ENCODE measurements at places on chromosomes 16 and 17.

DNA sequence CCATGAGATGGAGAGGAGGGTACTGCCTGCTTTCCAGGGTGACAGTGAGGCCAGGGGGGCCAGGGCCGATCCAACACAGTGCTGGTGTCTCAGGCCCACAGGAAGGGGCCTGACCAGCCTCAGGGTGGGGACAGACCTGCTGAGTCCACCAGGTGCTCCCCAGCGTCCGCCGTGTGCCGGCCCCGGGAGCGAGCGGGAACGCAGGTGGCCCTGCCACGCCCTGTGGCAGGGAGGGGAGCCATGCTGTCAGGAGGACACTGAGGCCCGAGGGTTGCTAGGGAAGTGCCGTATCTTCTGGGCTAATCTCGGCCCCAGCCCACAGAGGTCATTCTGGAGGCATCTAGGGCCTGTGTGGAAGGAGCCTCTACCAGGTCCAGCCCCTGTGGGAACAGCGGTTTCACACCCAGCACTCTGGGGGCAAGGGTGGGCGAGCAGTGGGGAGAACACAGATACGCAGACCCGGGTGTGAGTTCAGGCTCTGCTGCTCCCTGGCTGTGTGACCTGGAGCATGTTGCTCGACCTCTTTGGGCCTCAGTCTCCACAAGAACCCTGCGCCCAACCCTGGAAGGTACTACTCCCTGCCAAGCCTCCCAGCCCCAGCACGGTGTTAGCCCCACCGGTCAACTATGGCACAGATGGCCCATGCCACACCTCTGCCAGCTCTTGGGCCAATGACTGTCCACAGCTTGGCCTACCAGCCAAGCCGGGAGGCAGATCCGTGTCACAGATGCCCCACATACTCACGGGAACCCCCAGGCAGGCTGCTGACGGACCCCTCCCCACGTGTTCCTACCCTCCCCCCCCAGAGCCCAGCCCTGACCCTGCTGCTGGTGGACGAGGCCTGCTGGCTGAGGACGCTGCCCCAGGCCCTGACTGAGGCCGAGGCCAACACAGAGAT lies 43.9 kb upstream of the ZC3H18 start:
- DNase-seq = no peak

DNA sequence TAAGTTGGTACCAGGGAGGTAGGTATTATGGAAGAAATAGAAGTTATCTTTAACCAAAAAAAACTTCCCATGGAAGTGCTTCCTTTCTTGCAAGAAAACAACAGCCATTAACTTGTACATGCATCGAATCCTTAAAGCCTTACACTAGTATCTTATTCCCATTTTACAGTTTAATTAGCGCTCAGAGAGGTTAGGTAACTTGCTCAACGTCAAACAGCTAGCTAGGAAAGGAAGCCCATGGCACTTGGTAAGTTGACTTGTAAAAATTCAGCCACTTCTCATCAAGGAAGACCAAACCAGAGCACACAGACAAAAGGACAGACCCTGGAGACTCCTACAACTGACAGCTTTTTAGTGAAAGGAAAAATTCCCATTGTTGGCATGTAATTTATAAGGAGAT lies 3.5 kb upstream of the NTAN1 start:
- DNase-seq = no peak

- DNase-seq = no peak
Measured at GRCh38 chr16:87012954-87013938, 303.9 kb downstream of the C16orf95 start.

GRCh38 chr16:89723279-89724250 lies 2.2 kb downstream of the ZNF276 start:
- peak; percentile 62 for DNase-seq

DNA sequence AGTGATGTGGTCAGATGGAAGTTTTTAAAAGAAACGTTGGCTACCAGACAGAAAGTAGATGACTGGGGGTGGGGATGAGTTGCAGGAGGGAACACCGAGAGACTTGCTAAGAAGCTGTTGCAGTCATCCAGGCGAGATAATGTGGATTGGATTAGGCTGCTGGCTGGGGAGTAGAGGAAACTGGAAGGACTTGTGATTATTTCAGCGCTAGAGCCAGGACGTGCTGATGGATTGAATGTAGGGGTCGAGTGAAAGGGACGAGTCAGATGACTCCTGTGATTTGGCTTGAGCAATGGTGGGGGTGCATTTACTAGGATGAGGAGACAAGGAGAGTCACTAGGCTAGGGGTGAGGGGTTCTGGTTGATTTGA lies 88.5 kb downstream of the CLEC16A start:
- DNase-seq = no peak

GRCh38 chr16:11708421-11708820 lies 34.2 kb downstream of the TXNDC11 start:
- DNase-seq = no peak

DNA sequence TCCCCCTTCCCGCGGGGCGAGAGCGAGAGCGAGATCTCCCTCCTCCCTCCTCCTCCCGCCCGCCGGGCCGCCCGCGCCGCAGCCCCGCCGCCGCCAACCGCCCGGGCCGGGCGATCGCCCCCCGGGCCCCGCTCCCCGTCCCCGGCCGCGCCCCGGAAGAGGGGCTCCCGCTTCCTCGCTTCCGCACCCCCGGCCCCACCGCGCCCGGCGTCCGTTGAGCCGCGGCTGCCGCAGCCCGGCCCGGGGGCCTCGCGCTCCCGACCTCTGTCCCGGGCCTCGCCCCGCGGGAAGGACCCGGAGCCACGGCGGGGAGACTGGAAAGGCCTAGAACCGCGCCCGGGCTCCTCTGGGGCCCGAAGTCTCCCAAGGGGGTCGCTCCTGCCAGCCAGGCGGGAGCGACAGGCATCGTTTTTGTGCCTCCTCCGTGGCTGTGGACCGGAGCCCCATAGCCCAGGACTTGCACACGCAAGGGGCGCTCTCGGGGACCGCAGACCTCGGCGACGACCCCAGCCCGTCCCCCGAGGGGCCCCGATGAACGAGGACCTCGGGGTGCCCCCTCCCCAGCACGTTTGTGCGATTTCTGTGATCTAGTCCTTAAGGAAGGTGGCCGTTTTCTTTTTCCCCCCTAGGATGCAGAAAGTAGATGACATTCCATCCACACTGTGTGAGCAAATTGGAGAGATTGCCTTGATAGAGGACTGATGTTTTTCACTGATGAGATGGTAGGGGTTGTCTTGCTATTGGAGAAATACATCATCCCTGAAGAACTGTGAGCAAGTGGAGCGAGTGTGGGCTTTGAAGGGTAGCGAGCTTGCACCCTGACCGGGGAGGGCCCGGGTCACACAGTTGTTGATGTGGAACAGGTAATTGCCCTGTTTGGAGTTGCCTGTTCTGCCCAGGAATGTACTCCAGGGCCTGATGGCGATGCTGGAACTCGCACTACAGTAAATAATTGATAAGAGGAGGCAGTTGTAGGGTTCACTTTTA lies 611 bp downstream of the BANP start:
- DNase-seq = no peak

DNA sequence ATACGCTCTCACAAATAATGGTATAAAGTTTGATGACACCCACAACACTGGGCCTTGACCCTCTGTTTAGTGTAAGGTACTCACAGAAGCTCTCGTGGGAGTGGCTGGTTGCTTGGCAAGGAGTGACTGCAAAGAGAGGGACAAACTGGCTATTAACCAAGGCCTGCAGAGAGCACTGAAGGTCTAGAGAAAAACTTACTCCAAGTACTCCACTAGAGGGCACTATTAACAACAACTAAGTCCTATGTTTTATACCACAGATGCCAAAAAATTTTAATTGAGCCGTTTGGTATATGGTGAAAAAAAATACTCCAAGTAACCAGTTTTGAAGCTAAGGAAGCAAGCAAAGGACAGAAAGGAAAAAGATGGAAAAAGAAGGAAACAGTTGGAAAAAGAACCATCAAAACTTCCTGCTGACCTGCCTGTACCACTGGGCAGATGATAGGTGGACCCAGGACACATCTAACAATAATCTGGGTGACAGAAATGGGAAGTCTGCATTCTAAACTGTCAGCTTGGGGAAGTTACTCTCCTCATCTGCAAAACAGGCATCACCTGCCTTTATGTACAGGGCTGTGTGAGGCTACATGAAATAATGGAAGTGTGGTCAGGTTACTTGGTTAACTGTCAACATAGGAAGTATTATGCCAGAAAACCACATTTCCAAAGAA lies 23.2 kb downstream of the DYNC1LI2 start:
- no peak for DNase-seq

GRCh38 chr17:36085765-36086164 lies 4.2 kb downstream of the CCL3 start:
- DNase-seq = no peak

DNA sequence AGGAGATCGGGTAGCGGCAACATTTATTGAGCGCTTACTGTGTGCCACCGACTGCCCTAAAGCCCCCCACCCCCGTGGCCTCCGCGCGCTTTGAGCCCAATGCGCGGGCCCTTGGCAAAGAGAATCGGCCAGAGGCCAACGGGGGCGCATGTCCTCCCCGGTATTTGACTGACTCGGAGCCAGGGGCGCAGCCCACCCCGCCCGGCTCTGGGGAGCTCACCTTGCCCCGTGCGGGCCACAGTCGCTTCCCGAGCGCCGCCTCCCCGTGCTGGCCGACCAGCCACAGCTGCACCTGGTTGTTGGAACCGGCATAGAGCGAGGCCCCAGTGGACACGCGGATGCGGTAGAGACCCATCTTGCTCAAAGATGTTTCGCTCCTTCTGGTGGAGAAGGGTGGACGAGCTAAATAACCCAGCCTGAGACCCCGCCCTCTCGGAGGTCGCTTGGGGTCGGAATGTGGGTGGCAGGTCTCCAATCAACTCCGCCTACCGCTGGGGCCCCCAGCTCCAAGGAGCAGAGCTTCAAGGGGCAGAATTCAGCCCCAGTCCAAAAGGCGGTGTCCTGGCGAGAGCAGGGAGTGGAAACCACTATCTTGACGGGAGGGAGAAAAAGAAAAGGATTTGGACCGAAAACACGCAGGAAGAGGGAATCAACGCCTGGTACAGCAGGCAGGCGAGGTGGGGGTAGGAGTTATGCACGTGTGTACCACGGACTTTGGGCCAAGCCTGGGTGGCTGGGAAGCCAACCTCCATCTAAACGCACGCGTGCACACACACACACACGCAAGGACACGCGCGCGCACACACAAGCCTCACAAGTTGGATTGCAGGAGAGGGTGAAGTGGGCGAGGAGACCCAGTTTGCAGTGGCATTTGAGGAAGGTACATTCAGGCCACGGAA lies at the start of gene ALOX15:
ALOX15 (minus strand) TSS at position 382 of the 899 bp plus-strand sequence; CDS start at position 355, 27 bp downstream.
- no peak for DNase-seq

DNA sequence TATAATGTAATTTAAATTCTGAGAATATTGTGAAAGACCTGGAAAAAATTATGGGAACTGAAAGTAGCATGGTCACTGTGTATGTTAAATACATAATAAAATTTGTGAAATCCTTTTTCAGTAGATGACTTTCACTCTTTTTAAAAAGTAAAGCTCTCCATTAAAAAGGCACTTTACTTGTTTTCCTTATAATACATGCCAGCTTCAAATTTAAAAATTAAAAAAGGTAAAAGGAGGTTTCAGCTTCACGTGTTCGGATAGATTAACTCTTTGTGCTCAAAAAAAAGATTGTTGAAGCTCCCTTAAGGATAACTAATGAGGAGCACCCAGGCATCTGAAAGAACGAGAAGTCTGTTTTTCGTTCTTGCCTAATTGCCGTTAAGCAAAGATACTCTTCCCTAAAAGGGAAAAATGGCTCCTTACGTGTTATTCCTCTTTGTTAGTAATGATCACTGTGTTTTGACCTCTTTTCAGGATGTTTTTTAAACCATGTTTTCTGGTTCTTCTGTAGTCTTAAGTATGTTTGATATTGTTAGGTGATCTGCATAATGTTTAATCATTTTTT lies 87.8 kb downstream of the TUBD1 start:
- no peak for DNase-seq

DNA sequence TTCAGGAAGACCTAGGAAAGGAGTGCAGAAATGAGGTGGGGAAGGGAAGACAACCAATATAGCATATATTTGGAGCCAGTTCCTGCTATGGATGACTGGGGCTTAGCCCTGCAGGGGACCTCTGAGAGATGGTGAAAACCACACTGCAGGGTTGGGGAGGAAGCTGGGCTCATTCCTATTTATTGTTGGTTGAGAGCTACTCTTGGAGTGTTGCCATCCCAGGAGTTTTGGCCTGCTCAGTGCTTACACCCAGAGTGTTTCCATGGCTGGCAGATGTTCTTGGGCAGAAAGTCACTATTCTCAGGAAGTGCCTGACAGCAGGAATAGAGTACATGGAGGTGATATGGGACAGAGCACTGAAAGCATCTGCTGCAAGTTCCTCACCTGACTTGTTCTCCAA lies 145.8 kb downstream of the SPACA3 start:
- DNase-seq = no peak
